Lower lobe of right lung (tissue), 2 donors: ENCODE measurements at places on chromosomes 16 and 17. TPM values are rescaled to one million over a fixed set of nuclear protein-coding genes. Genes with fewer than 3 reads are reported as not detected.

GRCh38 chr17:78146881-78147280, 696 bp downstream of the C17orf99 start:
- DNase-seq, result no peak

DNA sequence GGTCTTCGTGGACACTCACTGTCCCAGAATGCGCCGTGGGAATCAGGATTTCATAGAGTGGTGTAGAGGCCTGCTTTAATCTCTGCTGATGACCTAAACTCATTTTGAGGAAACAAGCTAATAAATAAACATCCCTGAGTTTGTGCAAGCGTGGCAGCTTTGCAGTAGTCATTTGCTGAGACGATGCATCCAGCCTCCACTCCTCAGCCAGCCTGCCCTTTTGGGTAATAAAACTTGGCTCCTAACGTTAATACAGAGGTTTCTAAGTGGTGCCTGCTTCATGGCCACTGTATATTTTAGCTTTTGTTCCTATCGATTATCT, 1.3 kb downstream of the DGKE start:
- DNase-seq, result no peak

Gene POLR2A
- 101 TPM for total RNA-seq

Gene MEIOC
- total RNA-seq, result not detected

DNA sequence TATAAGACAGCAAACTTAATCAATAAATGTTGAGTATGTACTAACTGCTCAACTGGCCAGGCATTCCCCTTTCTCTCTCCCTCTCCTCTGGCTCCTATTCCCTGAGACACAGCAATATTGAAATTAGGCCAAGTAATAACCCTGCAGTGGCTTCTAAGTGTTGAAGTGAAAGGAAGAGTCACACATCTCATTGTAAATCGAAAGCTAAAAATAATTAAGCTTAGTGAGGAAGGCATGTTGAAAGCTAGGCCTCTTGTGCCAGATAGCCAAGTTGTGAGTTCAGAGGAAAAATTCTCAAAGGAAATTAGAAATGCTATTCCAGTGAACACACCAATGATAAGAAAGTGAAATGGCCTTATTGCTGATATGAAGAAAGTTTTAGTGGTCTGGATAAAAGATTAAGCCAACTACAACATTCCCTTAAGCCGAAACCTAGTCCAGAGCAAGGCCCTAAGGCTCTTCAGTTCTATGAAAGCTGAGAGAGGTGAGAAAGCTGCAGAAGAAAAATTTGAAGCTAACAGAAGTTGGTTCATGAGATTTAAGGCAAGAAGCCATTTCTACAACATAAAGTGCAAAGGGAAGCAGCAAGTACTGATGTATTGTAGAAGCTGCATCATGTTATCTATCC, 35.4 kb upstream of the ABCC11 start:
- DNase-seq, result no peak

DNA sequence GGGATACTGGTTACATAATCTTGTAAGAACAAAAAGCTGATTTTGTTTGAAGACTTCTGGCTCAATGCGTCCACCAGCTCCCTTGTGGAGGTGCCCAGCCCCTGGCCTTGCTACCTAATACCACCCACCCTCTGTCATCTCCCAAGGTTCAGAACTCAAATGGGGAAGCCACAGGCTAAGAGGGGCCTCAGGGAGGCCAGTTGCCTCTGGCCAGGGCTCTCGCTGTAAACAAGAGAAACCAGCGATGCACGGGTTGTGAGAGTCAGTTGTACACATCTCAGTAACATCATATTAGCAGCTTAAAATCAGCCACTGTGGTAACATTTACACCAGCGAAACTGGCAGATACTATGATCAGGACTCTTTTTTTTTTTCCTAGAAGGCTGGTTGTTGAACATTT, 6.0 kb downstream of the TEKT5 start:
- no peak for DNase-seq

- DNase-seq, result no peak
Measured at GRCh38 chr17:63138713-63139112, 172.7 kb downstream of the TANC2 start.

Gene EVI2B
- 130 TPM for total RNA-seq

GRCh38 chr17:19306160-19307111, 56.1 kb downstream of the B9D1 start:
- peak; percentile 19 for DNase-seq

Gene HAS3
- 12.6 TPM for total RNA-seq

Gene HS3ST3A1
- 0.53 TPM for total RNA-seq

Gene OR3A2
- total RNA-seq, result not detected

Gene C16orf54
- total RNA-seq, result 11.2 TPM

- no peak for DNase-seq
Measured at GRCh38 chr16:11502239-11502638, 84.5 kb downstream of the LITAF start.

Gene CES4A
- 14.8 TPM for total RNA-seq

DNA sequence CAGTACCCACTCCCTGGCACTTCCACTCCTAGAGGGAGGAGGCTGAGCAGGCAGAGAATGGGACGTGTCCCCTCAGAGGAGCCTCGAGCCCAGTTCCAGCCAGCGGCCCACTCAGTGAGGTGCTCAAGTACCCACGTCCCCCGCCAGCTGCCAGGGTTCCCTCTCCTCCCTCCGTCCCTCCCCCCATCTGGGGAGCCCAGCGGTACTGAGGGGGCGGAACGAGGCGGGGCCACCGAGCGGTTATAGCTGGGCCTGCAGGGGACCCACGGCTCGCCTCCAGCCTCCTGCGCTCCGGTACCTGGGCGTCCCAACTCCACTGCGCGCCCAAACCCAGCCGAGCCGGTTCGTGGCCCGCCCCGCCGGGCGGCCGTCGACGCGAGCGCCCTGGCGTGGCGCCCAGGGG, at the start of gene NPW:
NPW (plus strand) TSS at position 268 of the 403 bp plus-strand sequence.
- DNase-seq, result no peak

- DNase-seq, result no peak
Measured at GRCh38 chr17:63703556-63704258, 3.8 kb upstream of the LIMD2 start.

GRCh38 chr16:27670071-27670810, 120.3 kb downstream of the KATNIP start:
- no peak for DNase-seq

GRCh38 chr17:79616801-79617200, 6.0 kb upstream of the RBFOX3 start:
- DNase-seq, result peak; percentile 41

- peak; percentile 92 for DNase-seq
Measured at GRCh38 chr17:1573932-1574696, 11.5 kb upstream of the PITPNA start.
